ENCODE measurements at places on chromosomes 2 and 18.
A peak's percentile ranks its signal among the peaks of the same experiment; 100 is the strongest.

DNA sequence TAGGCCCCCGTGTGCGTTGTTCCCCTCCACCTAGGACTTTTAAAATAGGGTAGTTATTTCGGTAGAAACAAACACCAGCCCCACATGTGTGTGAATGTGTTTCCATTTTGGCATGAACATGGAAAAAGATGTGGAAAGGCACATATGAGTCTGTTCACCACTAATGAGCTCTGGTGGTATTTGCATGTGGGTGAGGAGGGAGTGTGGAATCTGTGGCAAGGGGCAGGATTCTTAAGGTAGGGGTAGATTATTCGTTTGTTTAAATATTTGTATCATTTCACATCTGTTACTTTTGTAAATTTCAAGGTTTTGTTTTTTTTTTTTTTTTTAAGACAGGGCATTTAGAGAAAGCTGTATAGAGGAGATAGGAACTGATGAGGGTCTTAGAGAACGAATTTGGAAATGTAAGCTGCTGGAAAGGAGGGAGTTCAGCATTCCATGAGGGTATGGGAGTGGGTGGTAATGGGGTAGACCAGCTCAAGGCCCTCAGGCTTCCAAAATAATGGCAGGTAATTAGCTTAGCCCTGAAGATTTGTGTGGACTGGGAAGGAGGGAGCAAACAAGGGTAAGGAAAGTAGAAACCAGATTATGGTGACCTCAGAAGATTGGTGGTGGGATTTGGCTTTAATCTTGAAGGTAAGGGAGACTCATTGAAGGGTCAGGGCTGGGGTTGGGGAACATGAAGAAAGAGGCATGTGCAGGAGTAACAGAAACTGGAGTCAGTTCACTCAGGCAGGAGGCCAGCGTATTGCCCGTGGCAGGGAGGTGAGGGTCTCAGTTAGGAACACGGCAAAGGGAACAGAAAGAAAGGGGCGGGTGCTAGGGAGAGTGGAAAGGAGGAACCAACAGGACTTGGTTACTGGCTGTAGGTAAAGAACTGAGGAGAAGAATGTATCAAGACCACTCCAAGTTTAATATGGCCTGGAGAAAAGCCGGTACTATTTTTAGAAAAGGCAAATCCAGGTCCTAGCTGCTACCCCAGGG is 123.6 kb downstream of the PLB1 start:
- DNase-seq, result no peak

GRCh38 chr2:202723746-202724145 is 89.0 kb downstream of the FAM117B start:
- no peak for DNase-seq

GRCh38 chr2:217223222-217223930 is 363.5 kb upstream of the TNP1 start:
- DNase-seq, result peak; percentile 71

DNA sequence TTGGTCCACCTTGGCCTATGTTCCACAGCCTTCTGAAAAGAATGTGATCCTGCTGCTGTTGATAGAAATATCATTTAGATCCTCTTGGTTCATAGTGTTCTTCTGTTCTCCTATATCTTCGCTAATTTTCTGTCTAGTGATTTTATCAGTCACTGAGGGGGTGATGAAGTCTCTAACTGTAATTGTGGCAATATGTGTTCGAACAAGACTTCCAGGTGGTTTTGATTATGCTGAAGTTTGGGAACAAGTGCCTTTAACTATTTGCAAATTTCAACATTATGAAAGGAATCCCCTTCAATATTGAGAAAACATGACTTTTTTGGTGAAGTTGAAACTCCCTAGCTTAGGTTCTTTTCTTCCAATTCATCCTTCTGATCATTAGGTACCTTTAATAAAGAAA is 140.4 kb downstream of the MTX2 start:
- no peak for DNase-seq

DNA sequence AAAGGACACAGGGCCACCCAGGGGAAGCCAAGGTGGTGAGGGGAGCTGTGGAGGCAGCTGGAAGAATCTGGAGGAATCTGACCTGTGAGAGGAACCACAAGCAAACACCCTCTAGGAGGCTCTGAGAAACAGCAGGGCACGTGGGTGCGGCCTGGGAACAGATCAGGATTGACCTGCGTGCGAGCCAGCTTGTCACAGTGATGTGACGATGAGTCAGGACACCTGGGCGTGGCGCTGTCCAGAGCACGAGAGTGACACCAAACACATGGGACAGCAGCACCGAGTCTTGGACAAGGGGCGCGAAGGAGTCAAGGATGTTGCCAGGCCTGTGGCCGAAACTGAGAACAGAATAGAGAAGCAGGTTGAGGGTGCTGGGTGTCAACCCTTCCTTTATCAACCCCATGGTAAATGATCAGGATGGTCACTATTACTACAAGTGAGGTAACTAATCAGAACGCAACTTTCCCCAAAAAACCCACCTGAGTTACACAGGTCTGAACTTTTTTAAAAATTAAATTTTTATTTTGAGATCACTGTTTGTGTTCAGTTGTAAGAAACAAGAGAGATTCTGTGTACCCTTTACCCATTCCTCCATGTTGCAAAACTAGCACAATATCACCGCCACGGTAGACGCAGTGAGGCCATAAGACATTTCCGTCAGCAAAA is 637 bp upstream of the SFT2D3 start:
- peak; percentile 64 for DNase-seq

DNA sequence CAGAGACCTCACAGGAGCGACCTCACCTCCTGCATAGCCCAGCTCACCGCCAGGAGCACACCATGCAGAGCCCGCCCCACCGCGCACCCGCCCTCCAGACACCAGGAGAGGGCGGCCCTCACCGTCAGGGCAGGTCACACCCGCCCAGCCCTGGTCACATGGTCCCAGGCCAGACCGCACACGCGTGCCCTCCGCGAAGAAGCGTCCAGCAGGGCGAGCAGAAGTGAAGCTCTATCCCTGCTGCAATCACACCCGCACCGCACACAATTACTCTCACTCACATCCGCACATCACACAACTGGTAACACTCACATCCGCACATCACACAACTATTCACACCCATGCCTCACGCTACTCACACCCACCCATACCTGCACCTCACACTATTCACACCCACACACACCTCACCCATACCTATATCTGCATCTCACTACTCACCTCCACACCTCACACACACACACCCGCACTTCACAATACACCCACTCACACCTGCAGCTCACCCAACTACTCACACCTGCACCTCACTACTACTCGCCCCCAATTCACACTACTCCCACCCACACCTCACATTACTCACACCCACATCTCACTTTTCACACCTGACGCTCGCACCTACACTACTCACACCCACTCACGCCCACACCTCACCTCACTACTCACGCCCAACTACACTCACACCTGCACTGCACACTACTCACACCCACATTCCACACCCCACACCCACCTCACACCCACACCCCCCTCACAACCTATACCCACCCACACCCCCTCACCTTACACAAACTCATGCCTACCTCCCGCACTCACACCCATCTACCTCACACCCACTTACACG is 242.0 kb downstream of the HDAC4 start:
- DNase-seq, result no peak

- no peak for DNase-seq
Observed at GRCh38 chr2:103823847-103824246, 1030.1 kb upstream of the POU3F3 start.

DNA sequence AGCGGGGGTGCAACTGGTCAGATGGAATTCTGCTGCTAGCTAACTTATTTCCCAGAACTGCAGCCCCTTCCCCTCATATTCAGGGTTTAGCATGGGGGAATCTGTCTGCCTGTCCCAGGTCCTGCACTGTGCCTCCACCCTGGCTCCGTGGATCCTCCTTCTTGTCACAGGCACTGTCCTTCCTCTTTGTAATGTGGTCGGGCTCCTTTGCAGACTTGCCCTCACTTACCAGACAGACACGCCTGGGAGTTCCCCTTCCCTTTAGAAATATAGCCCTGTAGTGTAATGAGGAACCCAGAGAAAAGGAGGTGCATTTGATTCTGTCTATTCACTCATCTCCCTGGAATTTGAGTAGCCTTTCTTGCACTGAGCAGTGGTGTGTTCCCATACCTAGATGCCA is 108.7 kb downstream of the TRIM43 start:
- no peak for DNase-seq

DNA sequence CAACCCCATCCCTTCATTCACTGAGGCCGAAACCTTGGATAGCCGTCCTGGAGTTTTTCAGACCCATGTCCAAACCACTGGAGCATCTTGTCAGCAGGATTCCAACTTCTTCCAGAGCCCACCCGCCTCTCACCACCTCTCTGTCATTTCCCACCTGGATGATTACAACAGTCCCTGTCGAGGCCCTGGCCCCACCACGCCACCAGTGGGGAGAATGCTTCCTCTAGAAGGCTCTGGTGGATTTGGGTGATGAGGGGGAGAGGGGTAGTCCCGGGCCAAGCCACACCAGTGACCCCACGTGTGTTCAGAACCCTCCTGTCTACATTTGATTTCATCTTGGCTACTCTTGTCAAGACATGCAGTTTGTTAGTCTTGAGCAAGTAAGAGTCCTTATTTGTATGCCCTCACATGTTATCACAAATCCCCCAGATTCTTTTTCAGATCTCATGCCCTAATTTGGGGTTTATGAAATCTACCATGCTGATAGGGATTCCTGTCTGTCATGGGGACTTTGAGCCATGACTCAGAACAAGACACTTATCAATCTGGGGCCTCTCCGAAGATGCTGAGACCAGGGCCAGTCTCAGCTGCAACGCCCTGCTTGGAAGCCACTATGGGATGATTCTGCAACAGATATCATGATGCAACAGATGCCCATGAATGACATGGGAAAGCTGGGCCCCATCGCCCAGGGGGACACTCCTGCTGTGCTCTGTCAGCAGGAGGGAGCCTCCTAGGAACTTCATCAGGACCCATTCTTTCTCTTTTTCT is 186.1 kb downstream of the ZFP36L2 start:
- DNase-seq, result peak; percentile 64

- no peak for DNase-seq
Observed at GRCh38 chr2:28951910-28952835, 28.9 kb upstream of the TOGARAM2 start.

- no peak for DNase-seq
Observed at GRCh38 chr2:143152637-143153036, 23.4 kb downstream of the ARHGAP15 start.

DNA sequence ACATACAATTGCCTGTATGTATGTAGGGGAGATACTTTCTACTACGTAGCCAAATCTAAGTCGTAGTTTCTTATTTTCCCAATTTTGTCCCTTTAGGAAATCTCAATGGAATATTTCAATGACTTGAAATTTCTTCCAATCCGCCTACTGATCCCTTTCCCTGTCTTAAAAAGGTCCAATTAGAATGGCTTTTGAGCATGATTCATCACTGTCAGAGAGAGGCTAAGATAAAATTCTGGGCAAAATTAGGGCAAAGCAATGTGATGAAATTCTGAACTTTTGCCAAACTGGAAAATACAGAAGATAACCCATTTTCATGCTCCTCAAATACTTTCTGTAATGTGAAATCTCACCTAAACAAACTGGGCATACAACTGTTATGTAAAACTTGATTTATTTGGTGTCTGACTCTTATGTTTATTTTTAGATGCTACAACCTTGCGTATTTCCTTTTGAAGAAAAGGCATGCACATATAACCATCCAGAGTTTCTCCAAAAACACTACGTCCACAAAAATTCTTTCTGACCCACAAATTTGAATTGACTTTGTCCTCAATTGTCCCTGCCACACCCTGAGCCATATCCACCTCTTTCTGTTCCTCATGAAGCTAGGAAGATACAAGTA is 147.1 kb downstream of the IKZF2 start:
- no peak for DNase-seq

GRCh38 chr18:79506191-79507075 is 110.7 kb downstream of the NFATC1 start:
- no peak for DNase-seq

- DNase-seq, result no peak
Observed at GRCh38 chr2:202088777-202089176, 15.7 kb downstream of the KIAA2012 start.

GRCh38 chr18:78309307-78309706 is 670.3 kb upstream of the SALL3 start:
- DNase-seq, result no peak

GRCh38 chr2:235940330-235940729 is 227.9 kb downstream of the GBX2 start:
- DNase-seq, result no peak

DNA sequence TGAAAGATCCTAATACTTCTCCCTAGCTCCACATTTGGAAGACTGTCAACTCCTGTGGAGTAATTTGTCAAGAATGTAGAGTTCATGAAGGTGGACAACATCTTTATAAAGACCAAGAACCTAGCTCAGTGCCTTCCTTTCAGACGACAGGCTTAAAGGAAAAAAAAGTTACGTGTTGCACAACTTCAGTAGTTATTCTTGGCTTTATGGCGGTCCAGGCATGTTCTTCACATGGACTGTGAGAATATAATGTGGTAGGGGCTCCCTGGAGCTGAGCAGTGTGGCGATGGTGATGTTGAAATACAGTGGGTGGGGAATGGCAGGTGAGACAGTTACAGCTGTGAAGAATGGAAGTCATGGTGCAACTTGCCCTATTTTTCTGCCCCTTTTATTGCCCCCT is 3.9 kb downstream of the TAF1B start:
- no peak for DNase-seq

DNA sequence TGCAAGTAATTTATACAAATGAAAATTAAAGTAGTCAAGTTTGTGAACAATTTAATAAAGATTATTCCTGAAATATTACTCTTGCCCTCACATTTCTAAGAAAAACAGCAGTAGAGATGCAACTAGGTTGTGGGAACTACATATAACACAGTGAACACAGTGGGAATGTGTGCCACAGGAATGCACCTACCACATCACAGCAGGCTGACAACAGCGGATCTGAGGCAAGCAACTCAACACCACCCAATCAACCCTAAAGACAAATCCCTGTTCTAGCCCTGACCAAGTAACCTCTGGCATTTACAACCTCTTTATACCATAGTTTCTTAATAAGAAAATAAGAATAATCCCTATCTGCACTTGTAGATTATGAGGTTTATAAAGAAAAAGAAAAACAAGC is 23.4 kb downstream of the MBOAT2 start:
- no peak for DNase-seq

GRCh38 chr2:10173258-10174005 is 50.9 kb downstream of the RRM2 start:
- no peak for DNase-seq

DNA sequence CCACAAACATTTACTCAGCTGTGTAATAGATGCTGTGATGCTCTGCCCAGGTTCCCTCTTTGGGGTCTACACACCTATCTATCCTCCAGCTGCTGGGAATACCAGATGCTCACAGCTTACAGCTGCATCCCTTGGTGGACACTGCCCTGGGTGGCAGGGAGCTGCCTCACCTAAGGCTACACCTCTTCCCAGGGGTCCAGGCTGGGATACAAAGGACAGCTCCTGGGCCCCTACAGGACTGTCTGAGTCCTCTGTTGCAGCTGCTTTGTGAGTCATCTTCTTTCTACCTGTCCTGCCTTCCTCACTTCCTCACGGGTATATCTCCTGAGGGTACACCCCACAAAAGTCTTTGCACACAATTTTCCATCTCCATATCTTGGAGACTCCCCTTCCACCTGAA is 27.6 kb downstream of the THNSL2 start:
- no peak for DNase-seq

GRCh38 chr18:78721238-78721875 is 258.3 kb upstream of the SALL3 start:
- no peak for DNase-seq

GRCh38 chr2:201969938-201970785 is 63.5 kb upstream of the FZD7 start:
- DNase-seq, result no peak

All from hematopoietic multipotent progenitor cell treated with erythropoietin and hydrocortisone succinate and interleukin-3 and kit ligand, for 8 days (in vitro differentiated cells).